ENCODE measurements at places on chromosomes 11 and 22. TPM values are rescaled to one million over a fixed set of nuclear protein-coding genes. Genes with fewer than 3 reads are reported as not detected.

GRCh38 chr11:9619004-9619403 is 44.9 kb upstream of the SWAP70 start:
- no peak overlapping the region for H3K4me3 ChIP-seq
- no peaks in the 10 kb centered on the region for H3K4me1 ChIP-seq
- no peak for DNase-seq
- H3K27me3 ChIP-seq, result no peaks in the 10 kb centered on the region
- H3K27ac ChIP-seq, result no peak overlapping the region
- H3K36me3 ChIP-seq, result no peaks in the 10 kb centered on the region

DNA sequence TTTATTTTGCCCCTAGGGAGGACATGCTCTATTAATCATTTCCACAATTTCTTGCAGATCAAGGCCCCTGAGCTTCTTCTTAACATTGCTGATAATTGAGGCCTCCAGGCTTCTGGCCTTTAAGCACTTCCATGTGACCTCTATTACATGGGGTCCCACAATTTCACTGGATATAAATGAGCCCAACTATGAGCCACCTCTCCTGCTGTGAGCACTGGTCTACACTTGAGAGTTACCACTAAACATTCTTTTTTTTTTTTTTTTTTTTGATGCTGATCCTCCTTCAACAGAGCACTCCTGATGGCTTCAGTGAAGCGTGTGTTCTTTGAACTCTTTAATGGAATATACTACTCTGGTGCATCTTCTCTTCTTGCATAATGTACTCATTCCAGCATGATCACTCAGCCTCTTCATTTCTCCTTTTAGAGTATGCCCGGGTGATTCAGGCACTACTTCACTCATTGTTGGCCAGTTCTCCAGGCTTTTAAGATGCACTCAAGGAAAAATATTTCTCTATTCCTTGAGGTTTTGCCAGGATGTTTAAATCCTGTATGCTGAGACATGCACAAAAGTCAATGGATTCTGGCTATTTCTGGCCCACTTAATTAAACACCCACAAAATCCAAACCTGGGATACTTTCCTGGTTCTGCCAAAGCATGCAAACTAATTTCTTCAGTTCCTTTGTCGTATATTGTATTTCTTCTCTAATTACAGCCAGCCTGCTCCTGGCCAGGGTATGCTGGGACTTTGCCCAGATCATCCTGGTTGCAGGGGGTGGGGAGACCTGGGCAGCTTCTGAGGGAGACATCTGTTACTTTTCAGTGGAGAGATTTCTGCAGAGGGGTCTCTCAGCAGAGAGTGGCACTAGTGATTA is 257.8 kb upstream of the LUZP2 start:
- H3K27ac ChIP-seq, result no peak overlapping the region
- no peaks in the 10 kb centered on the region for H3K27me3 ChIP-seq
- no peak overlapping the region for H3K4me3 ChIP-seq
- DNase-seq, result no peak
- H3K36me3 ChIP-seq, result no peaks in the 10 kb centered on the region
- H3K4me1 ChIP-seq, result no peaks in the 10 kb centered on the region

DNA sequence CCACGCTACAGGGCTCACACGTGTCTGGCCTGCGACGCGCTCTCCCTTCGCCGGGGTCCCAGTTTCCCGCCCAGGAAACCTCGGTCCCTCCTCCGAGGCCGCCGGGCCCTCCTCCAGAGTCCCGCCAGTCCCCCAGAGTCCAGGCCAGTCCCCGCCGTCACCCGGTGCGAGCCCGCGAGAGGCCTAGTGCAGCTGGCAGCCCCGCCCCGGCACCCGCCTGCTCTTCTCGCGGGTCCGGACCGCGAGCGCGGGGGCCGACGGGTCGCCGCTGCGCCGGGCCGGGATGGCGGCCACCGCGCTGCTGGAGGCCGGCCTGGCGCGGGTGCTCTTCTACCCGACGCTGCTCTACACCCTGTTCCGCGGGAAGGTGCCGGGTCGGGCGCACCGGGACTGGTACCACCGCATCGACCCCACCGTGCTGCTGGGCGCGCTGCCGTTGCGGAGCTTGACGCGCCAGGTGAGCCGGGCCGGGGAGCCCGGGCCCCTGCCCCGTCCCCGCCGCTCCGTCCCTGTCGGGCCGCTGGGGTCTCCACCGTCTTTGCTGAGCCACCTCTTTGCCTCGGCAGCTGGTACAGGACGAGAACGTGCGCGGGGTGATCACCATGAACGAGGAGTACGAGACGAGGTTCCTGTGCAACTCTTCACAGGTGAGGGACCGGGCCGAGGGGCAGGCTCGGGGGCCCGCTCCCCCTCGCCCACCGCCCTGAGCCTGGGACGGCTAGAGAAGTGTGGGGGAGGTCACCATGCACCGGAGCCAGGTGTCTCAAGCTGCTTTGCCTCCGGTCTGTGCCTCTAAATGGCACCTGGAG is at the start of gene PTPMT1:
PTPMT1 (plus strand) TSS at position 260 of the 809 bp plus-strand sequence; CDS start at position 284, 24 bp downstream.
- peaks cover 3% of the 10 kb centered on the region for H3K27me3 ChIP-seq
- H3K4me3 ChIP-seq, result peak within 1 kb of the TSS; percentile 78
- DNase-seq, result peak; percentile 75
- no peaks in the 10 kb centered on the region for H3K36me3 ChIP-seq
- no peaks in the 10 kb centered on the region for H3K4me1 ChIP-seq

DNA sequence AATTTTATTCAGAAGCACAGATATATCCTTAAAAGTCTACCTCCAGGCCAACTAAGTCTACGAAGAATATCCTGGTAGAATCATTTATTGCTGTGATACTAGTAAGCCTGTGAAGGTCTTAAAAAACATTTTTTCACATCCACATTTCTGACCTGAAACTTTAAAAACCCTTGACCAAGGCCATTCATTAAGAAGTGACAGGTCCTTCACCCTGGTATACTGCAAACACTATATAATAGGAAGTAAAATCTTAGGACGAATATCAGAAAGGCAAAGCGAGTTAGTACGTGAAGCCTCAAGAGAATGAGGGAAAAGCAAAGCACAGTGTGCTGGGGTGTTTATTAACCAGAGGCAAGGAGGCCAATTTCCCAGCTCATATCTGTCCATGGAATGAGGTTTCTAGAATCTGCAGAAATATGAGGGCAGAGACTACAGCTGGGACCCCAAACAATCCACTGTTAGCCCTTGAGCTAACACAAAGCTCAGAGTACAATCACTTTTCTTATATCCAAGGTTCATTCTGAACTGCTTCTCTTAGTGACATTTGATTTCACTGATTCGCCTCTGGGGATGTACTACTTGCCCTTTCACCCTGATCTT is 71.0 kb downstream of the AMBRA1 start:
- H3K4me1 ChIP-seq, result peaks cover 36% of the 10 kb centered on the region
- H3K36me3 ChIP-seq, result no peaks in the 10 kb centered on the region
- H3K27ac ChIP-seq, result peak overlapping the region; percentile 11
- H3K4me3 ChIP-seq, result peak overlapping the region; percentile 81

- H3K4me3 ChIP-seq, result no peak overlapping the region
- H3K36me3 ChIP-seq, result no peaks in the 10 kb centered on the region
- H3K27ac ChIP-seq, result peak overlapping the region; percentile 64
- DNase-seq, result peak; percentile 36
- peaks cover 17% of the 10 kb centered on the region for H3K4me1 ChIP-seq
- H3K27me3 ChIP-seq, result no peaks in the 10 kb centered on the region
Observed at GRCh38 chr11:122681735-122682134, 26.2 kb downstream of the UBASH3B start.

DNA sequence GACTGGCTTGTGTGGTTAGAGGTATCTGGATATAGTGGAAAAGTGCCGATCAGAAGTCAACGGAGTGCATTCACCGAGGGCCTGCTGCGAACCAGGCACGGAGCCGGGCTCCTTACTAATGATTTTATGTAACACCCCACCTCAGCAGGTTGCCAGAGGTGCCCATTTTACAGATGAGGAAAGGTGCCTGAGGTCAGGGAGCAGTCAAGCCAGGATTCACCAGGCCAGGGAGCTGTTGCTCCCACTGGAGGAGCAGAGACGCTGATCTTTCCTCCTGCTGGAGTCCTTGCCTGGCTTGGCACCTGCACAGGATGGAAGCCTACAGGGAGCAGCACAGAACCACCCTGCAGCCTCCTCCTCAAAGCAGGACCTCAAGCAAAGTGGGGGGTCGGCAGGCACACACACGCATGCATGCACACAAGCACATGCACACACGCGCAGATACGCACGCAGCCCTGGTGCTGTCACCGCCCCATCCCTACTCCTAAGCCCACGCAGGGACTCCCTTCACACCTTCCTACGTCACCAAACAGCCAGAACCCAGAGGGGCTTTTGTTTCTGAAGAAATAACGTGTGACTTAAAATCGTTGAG is 16.2 kb downstream of the RSPH14 start:
- H3K27me3 ChIP-seq, result peaks cover 14% of the 10 kb centered on the region
- peaks cover 17% of the 10 kb centered on the region for H3K4me1 ChIP-seq
- no peak overlapping the region for H3K4me3 ChIP-seq

DNA sequence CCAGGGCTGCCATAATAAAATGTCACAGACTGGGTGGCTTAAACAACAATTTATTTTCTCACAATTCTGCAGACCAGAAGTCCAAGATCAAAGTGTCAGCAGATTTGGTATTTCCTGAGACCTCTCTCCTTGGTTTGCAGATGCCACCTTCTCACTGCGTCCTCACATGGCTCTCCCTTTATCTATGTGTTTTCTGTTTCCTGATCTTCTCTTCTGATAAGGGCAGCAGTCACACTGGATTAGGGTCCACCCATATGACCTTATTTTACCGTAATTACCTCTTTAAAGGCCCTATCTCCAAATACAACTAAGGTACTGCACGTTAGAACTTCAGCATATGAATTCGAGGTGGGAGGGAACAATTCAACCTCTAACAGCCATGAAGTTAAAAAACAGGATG is 238.9 kb upstream of the API5 start:
- no peak overlapping the region for H3K4me3 ChIP-seq
- no peaks in the 10 kb centered on the region for H3K36me3 ChIP-seq
- no peak overlapping the region for H3K27ac ChIP-seq
- H3K4me1 ChIP-seq, result peaks cover 3% of the 10 kb centered on the region
- no peak for DNase-seq

- no peak for DNase-seq
- H3K4me1 ChIP-seq, result peaks cover 27% of the 10 kb centered on the region
- no peak overlapping the region for H3K27ac ChIP-seq
- no peak overlapping the region for H3K4me3 ChIP-seq
- peaks cover 9% of the 10 kb centered on the region for H3K27me3 ChIP-seq
- H3K36me3 ChIP-seq, result peaks cover 5% of the 10 kb centered on the region
Observed at GRCh38 chr11:65445101-65445603, 22.6 kb downstream of the NEAT1 start.

- H3K36me3 ChIP-seq, result peaks cover 9% of the 10 kb centered on the region
- no peak overlapping the region for H3K27ac ChIP-seq
- H3K4me3 ChIP-seq, result no peak overlapping the region
- DNase-seq, result no peak
Observed at GRCh38 chr22:49727881-49728569, 99.6 kb downstream of the BRD1 start.

DNA sequence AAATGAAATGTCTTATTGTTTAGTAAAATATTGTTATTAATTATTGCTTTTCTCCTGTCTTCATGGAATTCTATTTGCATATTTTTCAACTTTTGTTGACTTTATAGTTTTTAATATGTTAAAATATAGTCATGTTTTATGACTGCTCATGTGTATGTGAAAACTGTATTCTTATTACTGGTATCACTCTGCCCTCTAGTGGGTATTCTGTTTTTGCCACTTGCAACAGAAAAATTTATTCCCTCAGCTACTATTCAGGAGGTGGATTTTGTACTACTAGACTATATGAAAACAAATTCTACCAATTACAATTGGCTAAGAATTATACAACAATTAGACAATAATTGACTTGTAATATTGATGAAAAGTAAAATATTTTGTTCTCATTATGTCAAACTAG is 45.0 kb downstream of the OR4C6 start:
- H3K4me3 ChIP-seq, result no peak overlapping the region
- H3K27ac ChIP-seq, result no peak overlapping the region
- no peak for DNase-seq
- no peaks in the 10 kb centered on the region for H3K36me3 ChIP-seq
- no peaks in the 10 kb centered on the region for H3K27me3 ChIP-seq

DNA sequence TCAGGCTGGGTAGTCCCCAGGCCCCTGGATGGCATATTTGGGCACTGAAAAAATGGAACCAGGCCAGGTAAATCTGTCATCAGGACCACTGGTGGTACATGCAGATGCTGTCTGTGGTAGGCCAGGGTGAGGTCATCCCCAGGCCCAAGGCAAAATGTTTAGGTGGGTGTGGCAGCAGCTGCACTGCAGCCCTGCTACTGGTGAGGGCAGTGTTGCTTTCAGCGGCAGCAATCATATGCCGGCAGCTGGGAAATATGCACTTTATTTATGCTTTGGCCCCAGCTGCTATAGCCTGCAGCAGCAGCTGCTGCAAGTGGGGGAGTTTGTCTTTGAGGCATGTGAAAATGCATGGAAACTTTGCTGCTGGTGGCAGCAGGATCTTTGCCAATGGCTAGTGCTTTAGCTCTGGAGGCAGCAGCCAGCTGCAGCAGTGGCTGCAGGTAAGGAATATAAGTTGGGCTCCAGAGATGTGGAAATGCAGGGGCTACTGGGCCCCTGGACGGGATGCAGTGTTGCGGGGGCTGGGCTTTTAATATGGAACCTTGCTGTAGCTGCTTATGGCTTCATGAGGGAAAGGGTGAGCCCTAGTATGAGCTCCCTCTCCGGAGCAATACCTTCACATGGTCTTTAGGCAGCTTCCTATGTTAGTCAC is 365.7 kb upstream of the CADM1 start:
- no peaks in the 10 kb centered on the region for H3K36me3 ChIP-seq
- H3K27ac ChIP-seq, result peak overlapping the region; percentile 79
- no peak overlapping the region for H3K4me3 ChIP-seq
- peaks cover 10% of the 10 kb centered on the region for H3K4me1 ChIP-seq
- H3K27me3 ChIP-seq, result peaks cover 16% of the 10 kb centered on the region
- DNase-seq, result peak; percentile 74

GRCh38 chr11:34869425-34869824 is 46.8 kb downstream of the APIP start:
- H3K4me1 ChIP-seq, result peaks cover 3% of the 10 kb centered on the region
- H3K27ac ChIP-seq, result no peak overlapping the region
- DNase-seq, result no peak
- H3K36me3 ChIP-seq, result no peaks in the 10 kb centered on the region

- peaks cover 26% of the 10 kb centered on the region for H3K4me1 ChIP-seq
- H3K4me3 ChIP-seq, result no peak overlapping the region
- H3K27ac ChIP-seq, result no peak overlapping the region
- no peak for DNase-seq
- peaks cover 7% of the 10 kb centered on the region for H3K27me3 ChIP-seq
Observed at GRCh38 chr22:46764779-46765485, 2.5 kb downstream of the TBC1D22A start.

- peaks cover 4% of the 10 kb centered on the region for H3K27me3 ChIP-seq
- DNase-seq, result no peak
- no peak overlapping the region for H3K4me3 ChIP-seq
- H3K4me1 ChIP-seq, result no peaks in the 10 kb centered on the region
Observed at GRCh38 chr22:47918276-47918921, 1155.9 kb downstream of the TBC1D22A start.

GRCh38 chr11:50333861-50334260 is 301.2 kb downstream of the OR4C45 start:
- no peaks in the 10 kb centered on the region for H3K4me1 ChIP-seq
- no peak overlapping the region for H3K27ac ChIP-seq
- H3K27me3 ChIP-seq, result peaks cover 4% of the 10 kb centered on the region
- H3K4me3 ChIP-seq, result no peak overlapping the region
- no peak for DNase-seq

GRCh38 chr22:22040908-22041307 is 58.3 kb upstream of the TOP3B start:
- peaks cover 6% of the 10 kb centered on the region for H3K27me3 ChIP-seq
- DNase-seq, result no peak
- no peak overlapping the region for H3K27ac ChIP-seq
- peaks cover 9% of the 10 kb centered on the region for H3K4me1 ChIP-seq
- no peak overlapping the region for H3K4me3 ChIP-seq

GRCh38 chr11:20238712-20239111 is 78.4 kb upstream of the DBX1 start:
- DNase-seq, result no peak
- peaks cover 20% of the 10 kb centered on the region for H3K36me3 ChIP-seq
- no peak overlapping the region for H3K4me3 ChIP-seq
- H3K27ac ChIP-seq, result no peak overlapping the region

LRRC51 gene
- total RNA-seq, result 8.3 TPM

Data from glutamatergic neuron (in vitro differentiated cells).